ENCODE measurements at places on chromosomes 16 and 17. TPM values are rescaled to one million over a fixed set of nuclear protein-coding genes. Genes with fewer than 3 reads are reported as not detected.

DNA sequence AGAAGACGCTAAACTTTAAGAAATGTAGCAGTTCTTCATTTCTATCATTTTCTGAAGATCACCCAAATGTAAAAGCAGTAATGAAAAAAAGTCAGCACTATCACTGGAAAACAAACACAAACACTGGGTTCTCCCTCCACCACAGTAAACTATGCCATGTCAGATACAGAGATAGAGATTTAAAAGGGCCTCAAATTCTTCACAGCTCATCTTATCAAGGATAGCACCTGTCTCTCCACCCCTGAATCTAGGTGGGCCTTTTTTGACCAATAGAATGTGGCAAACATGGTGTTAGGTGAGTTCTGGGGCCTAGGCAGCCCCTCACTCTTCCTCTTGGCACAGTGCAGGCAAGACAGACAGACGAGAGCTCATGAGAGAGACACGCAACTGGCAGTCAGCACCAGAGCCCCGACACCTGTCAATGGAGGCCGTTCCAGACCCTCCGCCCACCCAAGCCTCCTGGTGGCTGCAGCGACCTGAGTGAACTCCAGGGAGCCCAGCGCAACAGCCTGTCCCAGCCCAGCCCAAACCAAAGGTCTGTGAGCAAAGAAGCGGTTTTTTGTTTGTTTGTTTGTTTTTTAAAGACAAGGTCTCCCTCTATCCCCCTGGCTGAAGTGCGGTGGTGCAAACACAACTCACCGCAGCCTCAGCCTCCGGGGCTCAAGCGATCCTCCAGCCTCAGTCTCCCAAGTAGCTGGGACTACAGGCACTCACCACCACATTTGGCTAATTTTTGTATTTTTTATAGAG lies 79.8 kb downstream of the TBC1D16 start:
- no peak for DNase-seq

- no peak for DNase-seq
Observed at GRCh38 chr16:2497116-2497630, 16.6 kb upstream of the ATP6V0C start.

The WNT9B gene
- total RNA-seq, result 0.78 TPM

GRCh38 chr16:2775765-2776499 lies 1.1 kb downstream of the ELOB start:
- no peak for DNase-seq

- no peak for DNase-seq
Observed at GRCh38 chr16:89911375-89911774, 7.3 kb upstream of the MC1R start.

DNA sequence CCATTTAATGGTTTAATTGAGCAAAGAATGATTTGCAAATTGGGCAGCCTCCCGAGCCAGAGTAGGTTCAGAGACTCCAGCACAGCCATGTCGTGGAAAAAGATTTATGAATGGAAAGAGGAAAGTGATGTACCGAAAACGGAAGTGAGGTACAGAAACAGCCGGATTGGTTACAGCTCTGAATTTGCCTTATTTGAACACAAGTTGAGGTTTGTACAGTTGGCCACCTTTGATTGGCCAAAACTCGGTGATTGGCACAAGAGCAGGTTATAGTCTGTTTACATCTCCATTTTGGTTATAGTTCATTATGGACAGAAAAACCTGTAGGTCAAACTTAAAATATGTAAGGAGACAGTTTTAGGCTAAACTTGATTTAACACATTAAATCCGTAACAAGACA lies 44.5 kb downstream of the TENT4B start:
- no peak for DNase-seq

The CD300LF gene
- not detected for total RNA-seq

GRCh38 chr17:80859002-80859941 lies 132.4 kb upstream of the CHMP6 start:
- DNase-seq, result peak; percentile 58

DNA sequence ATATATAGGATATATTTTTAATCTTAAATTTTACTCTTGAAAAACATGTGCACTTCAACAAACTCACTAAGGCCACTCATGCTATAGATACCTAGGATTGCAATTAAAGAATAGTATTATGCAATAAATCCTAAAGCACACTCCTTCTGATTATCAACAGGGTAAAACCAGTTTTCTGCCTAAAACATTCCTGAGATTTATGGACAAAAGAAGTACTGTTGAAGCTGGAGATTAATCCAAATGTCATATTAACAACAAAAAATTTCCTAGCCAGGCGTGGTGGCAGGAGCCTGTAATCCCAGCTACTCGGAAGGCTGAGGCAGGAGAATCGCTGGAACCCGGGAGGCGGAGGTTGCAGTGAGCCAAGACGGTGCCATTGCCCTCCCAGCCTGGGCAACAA lies 21.4 kb downstream of the CHCT1 start:
- DNase-seq, result no peak

The NACA2 gene
- total RNA-seq, result not detected

DNA sequence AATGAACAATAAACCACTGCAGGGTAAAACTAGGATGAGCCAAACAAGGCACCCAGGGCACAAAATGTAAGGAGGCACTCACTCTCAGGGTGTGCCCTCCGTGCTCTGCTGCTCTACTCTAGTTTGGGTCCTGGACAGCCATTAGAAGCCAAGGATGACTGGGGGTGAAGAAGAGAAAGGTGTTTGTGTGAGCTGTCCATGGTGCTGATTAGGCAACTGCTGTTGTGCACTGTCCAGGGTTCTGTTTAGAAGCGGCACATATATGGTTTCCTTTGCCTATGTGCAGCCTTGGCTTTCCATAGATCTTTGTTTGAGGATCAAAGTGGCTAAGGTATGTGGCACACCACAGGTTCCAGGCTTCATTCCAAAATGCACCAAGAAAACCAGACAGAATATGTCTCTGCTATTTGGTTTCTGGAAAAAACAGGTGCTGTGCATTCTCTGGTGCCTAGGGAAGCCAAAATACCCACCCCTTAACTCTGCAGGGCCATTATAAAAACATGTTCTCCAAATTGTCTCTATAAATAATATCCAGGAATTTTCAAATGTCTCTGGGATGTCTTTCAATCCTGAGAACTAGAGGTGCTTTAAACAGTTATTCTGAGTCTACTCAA lies 123.5 kb downstream of the CBLN1 start:
- DNase-seq, result no peak

DNA sequence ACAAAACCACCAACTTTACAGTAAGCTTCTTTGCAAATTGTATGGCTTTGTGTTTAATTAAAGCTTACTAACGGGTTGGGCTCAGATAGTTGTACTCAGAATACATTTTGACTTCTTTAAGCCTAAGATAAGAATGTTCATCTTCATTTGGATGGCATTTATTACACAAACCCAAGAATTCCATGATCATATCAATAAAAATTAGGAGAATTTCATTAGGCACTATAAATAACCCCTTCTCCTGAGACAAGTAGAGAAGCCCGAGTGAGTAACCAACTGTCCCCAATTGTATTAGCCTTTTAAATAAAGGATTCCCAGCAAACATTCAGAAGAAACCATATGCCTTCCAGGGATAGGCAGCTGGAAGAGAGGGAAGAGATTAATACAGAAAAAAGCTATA lies 504.7 kb downstream of the KCNJ2 start:
- no peak for DNase-seq

GRCh38 chr16:57196286-57196685 lies 10.2 kb downstream of the RSPRY1 start:
- DNase-seq, result no peak

DNA sequence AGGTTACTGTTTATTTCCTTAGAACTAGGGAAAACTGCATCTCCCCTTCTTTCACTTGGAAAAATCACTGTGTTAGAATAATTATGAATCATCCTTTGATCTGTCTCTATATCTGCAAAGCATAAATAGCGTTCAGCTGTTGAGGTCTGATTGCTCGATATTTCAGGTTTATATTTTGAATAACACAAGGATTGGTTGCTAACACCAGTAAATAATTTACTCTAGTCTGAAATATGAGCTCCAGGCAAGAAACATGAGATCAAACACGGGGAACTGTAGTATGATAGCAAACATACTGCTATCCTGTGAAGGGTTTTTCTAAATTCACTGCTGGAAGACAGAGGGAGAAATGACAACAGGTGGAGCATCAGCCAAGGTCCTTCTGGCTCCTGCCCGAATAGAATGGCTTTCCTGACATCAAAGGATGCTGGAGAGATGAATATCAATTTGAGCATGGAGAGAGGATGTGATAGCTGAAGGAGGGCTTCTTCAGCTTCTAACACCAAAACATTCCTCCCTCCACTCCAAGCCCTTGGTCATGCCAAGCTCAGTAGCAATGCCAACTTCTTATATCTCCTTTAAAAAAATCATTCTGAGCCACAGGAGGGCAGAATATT lies 450.3 kb downstream of the SHISA9 start:
- no peak for DNase-seq

DNA sequence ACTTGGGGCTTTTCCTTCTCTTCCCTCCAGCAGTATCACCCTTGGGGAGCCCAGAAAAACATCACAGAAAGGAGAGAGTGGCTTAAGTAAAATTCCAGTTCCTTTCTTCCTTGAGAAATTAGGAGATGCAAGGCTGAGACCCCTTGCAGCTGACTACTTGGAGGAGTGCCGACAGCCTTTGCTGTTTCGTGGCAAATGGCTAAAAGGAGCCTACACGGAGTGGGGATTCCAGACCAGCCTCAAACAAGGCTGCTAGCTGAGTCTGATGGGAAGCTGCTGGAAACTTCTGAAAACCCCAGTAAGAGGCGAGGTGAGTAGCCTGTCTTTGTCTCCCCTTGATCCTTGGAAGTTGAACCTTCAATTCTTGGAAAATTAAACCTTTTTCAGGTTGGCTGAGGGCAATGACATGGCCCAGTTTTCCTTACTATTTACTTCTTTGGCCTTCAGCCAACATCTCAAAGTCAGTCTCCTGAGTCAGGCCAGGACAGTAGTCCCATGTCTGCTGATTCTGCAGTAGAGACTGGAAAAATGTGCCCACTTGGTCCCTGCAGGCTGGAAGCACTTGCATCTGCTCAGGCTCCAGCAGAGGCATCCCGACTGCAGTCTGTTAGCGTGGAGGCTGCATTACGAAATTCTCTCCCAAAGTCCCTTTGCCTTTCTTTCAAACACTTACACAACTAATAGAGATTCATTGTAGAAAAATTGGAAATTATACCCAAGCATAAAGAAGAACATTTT lies 23.4 kb downstream of the SMIM36 start:
- DNase-seq, result no peak

GRCh38 chr16:9033125-9033830 lies 58.2 kb upstream of the HAPSTR1 start:
- peak; percentile 15 for DNase-seq

The TRIM25 gene
- 35.7 TPM for total RNA-seq

- no peak for DNase-seq
Observed at GRCh38 chr16:29653471-29653870, 9.6 kb upstream of the SPN start.

The CSH2 gene
- not detected for total RNA-seq

- DNase-seq, result no peak
Observed at GRCh38 chr17:17300624-17301568, 2.3 kb upstream of the NT5M start.

DNA sequence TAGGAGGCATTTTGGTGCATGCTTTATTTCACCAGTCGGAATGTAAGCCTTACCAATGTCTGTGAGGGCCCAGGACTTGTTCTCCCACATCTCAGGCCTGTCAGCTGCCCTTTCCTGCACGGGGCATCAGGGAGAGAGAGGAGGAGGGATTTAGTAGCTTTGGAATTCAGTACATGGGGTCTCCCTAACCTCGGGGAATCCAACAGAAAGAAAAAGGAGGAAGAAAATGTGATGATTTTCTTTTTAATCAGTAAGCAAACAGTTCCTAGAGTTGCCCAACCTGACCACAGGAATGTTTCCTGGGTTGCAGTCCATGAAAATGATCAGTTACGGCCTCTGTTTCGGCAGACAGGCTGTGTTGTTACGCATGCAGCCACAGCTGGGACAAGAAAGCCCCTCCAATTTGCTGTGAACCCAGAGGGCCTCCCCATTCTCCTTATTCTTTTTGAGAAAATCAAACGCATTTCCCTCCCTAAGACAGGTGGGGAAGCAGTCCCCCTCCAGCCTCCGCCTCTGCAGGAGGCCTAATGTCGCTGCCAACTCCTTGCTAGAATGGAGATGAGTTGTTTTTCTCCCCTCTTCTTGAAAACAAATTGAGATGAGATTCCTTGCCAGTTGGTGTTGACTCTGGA lies 53.1 kb upstream of the TANGO6 start:
- no peak for DNase-seq

GRCh38 chr17:78839762-78840529 lies 668 bp downstream of the USP36 start:
- DNase-seq, result no peak

DNA sequence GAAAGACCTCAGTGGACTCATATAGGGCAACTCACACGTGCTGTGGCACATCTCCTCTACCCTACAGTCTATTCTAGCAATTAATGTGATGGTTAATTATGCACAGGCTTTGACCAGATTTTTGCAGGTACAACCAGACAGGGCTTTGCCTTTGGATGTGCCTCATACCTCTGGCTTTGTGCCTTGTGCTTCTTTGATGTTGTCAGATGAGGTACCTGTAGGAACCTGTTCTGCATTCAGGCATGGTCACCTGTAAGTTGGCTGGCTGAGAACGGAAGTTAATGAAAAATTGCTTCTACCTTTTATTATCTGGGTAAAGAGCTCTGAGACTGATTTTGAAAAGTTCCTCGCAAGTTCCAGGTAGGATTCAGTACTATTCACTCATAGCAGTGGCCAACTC lies 462.9 kb upstream of the ZFHX3 start:
- no peak for DNase-seq

DNA sequence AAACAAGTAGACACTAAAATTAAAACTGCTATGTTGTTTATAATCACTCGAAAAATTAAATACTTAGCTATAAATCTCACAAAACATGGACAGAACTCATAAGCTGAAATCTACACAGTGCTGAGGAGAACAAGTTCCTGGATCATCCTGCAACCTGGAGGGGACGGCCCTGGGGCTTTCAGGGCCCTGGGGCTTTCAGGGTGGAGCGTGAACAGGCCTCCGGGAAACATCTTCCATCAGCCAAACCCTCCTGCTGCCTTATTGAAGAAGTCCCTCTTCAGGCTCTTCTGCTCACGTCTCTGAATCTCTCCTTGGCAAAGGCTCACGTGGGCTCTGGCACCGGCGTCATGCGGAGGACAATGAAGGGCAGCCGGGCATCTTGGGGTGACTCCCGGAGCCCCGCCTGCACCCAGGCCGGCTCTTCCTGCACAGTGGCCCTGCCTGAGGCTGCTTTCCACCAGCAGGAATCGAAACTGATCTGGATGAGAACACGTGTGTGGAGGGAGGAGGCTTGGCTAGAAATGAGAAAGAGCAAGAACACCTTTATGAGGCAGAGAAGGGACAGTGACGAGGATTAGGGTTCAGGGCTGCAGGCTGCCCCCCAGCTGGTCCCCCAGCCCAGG lies 127.3 kb downstream of the CDRT15L2 start:
- DNase-seq, result no peak

The STAC2 gene
- total RNA-seq, result not detected

DNA sequence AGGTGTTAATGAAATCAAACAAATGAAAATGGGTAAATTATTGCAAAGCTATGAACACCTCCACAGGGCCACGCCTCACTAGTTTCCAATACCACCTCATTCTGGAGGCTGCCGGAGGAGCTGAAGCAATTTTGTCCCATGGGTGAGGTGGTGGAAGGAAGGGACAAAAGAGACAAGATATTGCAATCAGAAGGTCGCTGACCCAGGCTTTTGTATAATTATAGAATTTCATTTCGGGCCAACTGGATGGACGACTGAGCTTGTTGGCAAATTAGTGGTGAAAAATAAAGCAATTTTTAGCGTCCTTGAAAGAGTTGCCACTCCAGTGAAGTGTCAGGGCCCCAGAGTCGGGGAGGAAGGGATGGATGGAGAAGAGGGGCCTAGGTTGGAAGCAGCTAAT lies 147.9 kb downstream of the CYLD start:
- DNase-seq, result no peak

Data from tibial nerve (tissue), 4 donors.